GM19239 (cell line): ENCODE measurements at places on chromosomes 7 and 10.

DNA sequence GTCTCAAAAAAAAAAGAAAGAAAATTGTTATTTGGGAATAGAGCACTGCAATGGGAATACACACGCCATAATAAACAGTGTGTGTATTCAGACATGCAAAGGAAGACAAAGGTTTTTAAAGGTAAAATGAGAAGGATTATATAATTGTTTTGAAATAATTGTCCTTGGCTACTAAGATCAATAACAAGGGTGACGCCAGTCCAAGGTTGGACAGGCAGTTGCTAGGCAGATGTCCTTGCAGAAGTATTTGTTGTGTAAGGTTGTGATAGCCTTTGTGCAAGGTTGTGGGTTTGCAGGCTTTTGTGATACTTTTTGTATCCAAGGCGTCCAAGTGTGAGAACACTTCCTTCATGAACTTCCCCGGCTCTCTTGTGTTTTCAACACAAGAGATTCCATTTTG lies 72.3 kb upstream of the PRLHR start:
- no peak for DNase-seq

GRCh38 chr10:116848944-116849247 lies 403 bp upstream of the ENO4 start:
- DNase-seq = no peak

GRCh38 chr7:30844483-30844874 lies 67.2 kb upstream of the AQP1 start:
- DNase-seq = no peak

DNA sequence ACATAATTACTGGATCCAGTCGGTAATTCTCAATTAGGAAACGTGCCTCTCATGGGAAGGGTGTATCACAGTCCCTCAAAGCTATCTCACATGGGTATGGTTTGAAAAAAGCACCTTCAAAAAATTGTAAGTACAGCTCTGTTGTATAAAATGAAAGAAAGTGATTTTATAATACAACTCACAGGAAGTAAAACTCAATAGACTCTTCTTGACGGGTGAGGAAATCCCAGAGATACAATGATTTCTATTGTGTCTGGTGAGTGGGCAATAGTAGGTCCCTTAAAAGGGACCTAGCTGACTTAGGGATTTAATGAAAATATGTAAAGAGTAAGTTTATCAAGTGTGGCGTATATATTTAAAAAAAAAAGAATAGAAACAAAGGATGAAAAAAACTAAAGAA lies 27.0 kb downstream of the TASOR2 start:
- DNase-seq = no peak
